ENCODE measurements at places on chromosomes 16 and 17.

DNA sequence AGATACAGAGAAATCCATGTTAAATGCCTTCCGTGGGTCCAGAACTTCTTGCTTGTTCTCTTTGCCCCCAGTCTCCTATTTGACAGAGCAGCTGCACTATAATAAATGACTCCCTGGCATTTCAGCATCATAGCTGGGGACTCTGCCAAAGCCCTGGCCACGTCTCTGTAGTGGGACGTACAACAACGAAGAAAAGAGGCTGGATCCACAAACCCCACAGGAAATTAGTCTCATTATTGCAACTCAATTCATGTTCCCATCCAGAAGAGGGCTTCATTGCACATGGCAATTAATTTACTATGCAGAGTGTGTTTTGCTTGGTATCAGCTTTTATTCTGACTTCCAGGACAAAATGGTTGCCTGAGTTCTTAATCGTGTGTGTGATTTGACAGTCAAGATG is 121.3 kb downstream of the CDH13 start:
- DNase-seq = no peak

DNA sequence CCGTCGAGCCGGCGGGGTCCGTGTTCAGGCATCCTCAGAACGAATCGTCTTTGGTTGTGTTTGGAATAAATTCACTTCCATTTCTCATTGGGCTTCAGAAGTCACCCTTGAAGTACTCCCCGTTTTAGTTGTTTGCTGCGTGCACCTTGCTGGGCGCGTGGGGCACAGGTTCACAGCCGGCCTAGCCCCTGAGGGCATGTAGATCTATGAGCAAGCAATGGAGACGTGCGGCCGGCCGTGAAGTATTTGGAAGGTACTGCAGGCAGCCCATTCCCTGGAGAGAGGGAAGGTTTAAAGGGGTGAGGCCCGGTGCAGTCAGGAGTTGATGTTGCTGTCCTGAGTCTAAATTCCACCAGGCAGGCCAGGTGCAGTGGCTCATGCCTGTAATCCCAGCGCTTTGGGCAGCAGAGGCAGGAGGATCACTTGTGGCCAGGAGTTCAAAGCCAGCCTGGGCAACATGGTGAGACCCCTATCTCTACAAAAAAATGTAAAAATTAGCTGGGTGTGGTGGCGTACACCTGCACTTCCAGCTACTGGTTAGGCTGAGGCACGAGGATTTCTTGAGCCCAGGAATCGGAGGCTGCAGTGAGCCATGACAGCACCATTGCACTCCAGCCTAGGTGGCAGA is 714 bp downstream of the ACSF3 start:
- peak; percentile 33 for DNase-seq

GRCh38 chr16:15741207-15741871 is 91.3 kb downstream of the NDE1 start:
- DNase-seq = no peak

DNA sequence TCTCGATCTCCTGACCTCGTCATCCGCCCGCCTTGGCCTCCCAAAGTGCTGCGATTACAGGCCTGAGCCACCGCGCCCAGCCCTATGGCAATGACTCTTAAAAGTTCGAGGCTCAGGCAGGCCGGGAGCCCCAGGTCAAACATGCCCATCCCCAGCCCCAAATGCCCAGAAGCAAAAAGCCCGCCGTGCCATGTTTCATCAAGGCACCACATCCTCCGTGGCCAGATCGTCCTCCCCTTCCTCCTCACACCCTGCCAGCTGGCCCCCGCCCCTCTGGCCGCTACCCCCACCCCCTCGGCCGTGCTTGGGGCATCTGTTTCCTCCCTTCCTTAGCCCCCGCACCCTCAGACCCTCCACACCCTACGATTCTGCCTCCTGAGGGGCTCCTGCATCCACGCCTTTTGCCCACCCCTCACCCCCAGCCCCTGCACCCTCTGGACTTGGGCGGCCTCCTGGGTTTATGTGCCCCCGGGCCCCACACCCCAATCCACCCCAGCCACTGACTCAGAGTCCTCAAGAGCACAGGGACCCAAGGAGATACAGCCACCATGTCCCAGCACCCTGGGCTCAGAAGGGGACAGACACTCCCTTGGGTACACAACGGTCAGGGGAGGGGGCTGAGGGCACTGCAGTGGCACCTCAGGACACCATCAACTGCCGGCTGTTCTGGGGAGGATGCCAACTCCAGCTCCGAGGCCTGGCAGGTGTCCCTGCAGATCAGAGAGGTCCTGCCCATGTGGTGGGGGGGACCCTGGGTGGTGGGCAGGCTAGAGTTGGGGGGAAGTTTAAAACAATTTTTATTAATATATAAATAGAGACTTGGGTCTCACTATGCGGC is 7.1 kb downstream of the CTRB1 start:
- DNase-seq = no peak

- DNase-seq = peak; percentile 94
These were observed at the start of gene PFN1 for GRCh38 chr17:4948166-4948930. Gene PFN1 (minus strand): TSS chr17:4948530. CDS start chr17:4948394, 136 bp downstream.

DNA sequence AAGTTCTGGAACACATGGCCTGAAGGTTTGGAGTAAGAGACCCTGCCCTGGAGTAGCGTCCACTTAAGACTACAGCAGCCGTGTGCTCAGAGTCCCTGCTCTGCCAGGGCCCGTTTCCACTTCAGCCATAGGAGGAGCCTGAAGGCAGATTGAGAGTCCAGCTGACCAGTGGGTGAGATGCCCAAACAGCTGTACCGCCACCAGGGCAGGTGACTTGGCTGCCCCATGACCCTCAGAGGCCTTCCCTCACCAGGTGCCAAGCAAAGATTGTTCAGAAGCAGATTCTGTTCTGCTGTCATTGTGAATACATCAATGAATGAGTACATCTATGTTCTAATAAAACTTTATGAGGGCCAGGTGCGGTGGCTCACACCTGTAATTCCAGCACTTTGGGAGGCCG is 178.8 kb downstream of the RAB11FIP4 start:
- no peak for DNase-seq

DNA sequence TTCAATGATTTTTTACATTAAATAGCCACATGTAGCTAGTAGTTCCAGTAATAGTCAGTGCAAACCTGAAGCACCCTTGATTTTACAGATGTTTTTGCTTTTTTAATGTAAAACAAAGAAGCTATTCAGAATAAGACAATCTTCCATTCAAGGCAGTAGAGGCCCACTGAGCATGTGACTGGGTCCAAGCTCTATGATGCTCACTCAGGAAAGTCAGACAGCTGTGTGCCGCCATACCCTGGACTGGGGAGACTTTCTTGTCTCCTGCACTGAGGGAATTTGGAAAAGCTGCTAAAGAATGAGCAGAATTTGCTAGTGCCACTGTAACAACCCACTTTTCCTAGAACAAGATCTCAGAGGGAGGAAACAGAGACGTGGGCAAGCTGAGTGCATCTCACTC is 11.5 kb downstream of the CENPN start:
- no peak for DNase-seq

DNA sequence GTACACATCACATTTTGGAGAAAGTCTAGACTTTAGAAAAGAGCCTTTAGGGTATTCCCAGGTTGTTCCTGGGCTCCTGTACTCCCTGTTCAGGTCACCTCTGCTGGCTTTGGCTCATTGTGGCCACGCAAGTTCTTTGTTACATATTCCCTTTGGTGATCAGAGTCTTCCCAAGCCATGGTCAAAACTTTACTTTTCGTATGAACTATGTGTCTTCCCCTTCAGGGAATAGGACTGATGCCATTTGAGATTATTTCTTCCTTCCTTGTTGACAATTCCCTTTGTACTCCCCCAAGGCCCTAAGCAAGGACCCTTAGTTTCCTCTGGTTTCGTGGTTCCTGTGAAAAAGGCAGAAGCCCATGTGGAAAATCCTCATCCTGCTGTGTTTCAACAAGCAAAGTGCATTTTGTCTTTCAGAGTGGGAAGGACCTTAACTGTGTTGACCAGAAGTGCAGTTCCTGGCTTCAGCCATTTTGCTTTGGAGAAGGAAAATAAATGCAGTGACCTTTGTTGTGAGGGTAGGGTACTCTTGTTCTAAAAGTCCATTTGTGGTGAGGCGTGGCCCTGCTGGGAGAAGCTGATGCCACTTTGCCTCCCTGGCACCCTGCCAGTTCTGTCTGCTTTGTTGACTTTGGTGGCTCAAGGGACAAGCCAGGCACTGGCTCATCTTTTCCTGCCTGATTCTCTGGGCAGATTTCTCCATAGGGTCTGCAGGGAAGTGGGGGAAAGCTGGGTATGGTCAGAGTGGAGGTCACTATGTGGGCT is 55.1 kb downstream of the ZNRF1 start:
- no peak for DNase-seq

- DNase-seq = no peak
These were observed 44.7 kb downstream of the SNX11 start for GRCh38 chr17:48152289-48152688.

GRCh38 chr16:87044032-87044382 is 273.2 kb downstream of the C16orf95 start:
- no peak for DNase-seq

DNA sequence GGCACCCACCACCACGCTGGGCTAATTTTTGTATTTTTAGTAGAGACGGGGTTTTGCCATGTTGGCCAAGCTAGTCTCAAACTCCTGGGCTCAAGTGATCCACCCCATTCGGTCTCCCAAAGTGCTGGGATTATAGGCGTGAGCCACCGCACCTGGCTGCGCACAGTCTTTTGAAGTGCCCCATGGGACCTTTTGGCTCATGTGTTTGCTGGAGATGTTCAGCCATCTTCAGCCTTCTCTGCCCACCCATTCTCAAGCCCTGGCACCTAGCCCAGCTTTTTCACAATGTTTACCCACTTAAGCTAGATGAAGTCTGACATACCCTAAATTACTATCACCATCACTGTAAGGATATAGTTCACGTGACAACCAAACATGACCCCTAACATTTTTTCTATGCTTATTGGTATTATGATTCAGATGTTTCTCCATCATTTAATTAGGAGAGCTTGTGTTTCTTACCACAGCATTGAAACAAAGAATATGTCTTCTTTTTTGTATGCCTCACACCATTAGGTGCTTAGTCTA is 32.3 kb downstream of the PECAM1 start:
- no peak for DNase-seq

DNA sequence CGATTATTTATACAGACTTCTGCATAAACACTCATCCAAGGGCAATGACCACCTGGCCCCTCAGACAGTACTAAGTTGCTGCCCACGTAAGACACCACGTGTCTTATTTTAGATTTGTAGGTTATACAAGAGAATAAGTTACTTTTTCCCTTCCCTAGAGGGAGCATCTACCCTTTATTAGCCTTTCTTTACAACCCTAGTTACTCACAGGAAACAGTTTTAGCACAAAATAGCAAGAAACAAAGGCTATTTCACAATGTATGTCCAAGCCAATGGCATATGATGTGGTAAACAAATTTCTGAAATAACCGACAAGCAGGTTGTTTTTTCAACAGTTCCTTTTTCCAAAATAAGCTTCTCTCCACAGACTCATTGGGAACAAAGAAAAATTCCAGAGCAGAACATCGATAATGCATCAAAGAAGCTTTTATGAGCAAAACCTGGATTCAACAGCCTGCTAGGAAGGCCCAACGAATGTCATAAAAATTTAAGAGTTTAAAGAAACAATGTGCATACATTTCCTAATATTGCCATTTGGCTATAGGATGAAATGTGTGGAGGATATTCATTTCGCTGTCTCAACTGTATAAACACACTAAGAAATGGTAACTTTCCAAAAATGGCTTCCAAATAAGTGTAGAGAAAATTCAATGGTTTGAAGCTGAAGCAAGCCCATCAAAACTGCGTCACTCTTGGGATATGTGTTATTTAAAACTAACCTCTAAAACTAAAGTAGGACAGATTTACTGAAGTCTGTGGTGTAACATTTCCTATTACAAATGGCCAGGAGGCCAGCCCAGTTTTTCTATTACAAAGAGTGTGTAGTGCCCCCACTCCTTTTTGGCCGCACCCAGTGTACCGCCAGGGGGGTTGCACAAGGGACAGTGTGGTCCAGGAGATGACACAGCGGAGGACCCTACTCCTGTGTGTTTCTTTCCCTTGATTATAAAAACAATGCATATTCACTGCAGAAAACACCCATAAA is 50.4 kb upstream of the ERN1 start:
- DNase-seq = no peak

- DNase-seq = no peak
These were observed 51.7 kb downstream of the CMC2 start for GRCh38 chr16:80954985-80955384.

- DNase-seq = no peak
These were observed 4.4 kb downstream of the ACLY start for GRCh38 chr17:41914358-41914766.

- no peak for DNase-seq
These were observed 37.7 kb downstream of the C16orf78 start for GRCh38 chr16:49411121-49411970.

DNA sequence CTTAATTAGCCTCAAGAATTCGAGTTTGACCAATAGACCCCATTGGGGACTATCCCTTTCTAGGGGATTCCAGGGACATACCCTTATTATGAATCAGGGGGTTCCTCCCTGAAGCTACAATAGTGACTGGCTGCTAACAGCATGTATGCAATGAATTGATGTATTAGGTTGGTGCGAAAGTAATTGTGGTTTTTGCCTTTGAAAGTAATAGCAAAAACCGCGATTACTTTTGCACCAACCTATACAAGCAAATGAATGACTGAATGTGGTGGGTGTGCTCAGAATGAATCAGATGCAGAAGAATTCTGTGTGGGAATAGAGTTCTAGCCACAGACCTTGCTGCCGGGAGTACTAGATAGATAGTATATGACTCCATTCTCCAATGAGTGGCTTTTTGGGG is 76.7 kb downstream of the HLF start:
- no peak for DNase-seq

GRCh38 chr17:10178506-10178991 is 19.9 kb downstream of the GAS7 start:
- DNase-seq = no peak

DNA sequence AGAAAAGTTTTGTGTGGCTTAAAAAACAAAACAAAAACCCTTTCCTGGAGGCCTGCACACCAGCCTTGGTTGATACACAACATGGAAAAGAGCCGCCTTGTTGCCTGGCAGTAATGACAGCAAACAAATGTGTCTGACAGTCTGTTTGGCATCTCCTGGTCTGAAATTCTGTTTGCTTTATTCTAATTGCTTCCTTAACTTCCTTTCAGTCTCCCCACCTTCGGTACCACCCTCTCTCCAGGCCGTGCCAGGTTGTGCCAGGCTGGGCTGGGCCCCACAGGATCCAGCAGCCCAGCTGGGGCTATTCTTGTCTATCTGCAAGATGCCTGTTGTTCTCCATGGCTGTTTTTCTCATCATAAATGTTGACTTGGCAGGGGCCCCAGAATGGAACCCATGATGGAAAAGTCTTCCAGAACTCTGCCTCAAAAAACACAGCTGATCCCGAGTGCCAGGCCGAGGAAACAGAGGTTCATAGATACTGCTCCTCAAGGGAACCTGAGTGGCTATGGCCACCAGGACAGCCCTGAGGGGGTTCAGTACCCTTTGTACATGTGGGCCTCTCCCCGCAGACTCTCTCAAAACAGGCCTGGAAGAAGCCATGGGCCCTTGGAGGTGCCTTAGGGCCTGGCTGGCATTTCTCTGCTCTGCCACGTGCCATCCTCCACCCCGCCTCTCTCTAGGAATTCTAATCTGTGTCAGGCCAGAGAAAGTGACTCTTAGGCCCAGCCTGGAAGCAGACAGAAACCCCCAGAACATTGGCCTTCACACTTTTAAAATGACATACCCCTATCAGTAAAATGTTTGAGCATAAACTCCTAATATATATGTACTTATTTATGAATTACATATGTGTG is 50.5 kb downstream of the YPEL2 start:
- no peak for DNase-seq

Measured in stimulated activated naive CD8-positive, alpha-beta T cell treated with anti-CD3 and anti-CD28 coated beads, Interleukin-15, Interleukin-2, amounts not matched to agents 100 U/mL and 50 U/mL, for 24 hours (primary cell).